ENCODE measurements at places on chromosomes 6 and 20.

DNA sequence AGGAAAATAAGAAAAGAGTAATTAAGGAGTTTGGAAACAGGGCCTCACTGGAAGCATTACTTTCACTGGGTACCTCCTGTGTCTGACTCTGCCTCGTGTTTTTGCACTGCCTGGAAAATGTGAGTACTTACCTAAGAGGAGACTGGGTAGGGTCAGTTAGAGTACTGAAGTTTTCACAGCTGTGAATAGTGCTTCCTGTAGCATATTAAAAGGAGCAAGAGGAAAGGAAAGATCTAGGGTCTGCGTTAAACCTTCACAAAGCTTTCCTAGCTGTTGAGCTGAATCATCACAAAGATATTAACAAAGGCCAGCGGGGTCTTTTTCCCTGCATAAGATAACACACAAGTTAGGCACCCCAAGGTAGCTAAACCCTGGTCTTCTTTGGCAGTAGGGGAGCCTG lies 82.3 kb downstream of the MLIP start:
- DNase-seq, result no peak

DNA sequence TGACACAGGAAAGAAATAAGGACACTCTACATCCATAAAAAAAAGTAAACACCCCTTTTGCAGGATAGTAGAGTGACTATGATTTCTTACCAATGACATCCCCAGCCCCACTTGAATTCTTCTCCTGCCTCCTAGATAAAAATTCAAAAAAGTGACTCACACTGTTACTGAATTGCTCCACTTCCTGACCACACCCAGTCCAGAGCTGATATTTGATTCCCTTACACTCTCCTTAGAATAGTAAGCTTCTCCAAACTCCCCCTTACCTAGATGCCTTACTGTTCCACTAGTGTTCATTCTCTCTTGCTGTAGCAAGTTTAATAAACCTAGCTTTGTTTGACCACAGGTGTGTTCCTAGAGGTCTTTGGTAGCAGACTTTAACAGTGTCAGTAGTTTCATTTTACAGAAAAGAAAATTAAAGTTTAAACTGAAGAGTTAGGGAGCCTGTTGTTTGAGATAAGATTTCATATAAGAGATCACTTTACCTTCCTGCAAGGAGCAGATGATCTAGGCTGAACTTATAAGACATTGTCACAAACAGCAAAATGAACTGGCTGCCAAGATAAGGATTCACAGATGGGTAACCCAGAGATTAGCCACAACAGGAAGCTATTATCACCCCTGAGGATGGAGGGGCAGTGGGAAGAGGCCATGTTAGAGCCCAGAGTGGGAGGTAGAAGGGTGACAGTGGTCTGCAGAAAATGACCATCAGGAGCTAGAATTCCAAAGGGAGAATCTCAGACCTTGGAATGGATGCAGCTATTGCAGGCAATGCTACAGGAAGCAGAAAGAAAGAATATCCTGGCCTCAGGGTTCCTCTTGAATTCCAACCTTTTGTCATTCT lies 28.4 kb upstream of the BTN3A2 start:
- DNase-seq, result no peak

DNA sequence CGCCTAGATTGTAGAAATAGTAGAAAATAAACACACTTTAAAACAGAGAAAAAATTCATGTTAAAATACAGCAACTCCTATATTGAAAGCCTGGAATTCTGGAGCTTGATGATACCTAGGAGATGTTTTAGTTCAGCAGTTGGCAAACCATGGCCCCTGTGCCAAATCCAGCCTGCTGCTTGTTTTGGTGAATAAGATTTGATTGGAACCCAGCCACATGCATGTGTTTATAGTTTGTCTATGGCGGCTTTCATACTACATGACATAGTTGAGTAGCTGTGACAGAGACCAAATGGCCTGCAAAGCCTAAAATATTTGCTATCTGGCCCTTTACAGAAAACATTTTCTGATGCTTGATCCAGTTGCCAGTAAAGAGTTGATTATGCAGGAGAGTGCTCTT lies 57.2 kb downstream of the PAX1 start:
- no peak for DNase-seq

DNA sequence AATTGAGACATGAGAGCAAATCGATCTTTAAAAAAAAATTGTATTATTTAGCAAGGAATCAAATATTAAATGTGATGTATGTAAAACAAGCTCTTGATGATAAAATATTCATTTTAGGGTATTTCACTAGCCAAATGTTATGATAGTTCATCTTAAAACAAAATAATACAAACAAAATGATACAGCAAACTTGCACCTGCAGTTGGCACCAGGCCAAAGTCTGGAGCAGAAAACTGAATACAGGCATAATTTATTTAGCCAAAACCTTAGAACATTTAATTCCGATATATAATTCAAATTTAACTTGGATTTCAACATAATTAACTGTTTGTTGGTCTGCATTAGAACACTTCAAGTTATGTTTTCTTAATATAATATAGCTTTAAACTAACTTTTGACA lies 60.9 kb downstream of the EPHA7 start:
- DNase-seq, result no peak

GRCh38 chr6:2945153-2945452 lies 26.3 kb downstream of the SERPINB6 start:
- DNase-seq, result no peak

GRCh38 chr6:21764989-21765388 lies 171.4 kb downstream of the SOX4 start:
- no peak for DNase-seq

DNA sequence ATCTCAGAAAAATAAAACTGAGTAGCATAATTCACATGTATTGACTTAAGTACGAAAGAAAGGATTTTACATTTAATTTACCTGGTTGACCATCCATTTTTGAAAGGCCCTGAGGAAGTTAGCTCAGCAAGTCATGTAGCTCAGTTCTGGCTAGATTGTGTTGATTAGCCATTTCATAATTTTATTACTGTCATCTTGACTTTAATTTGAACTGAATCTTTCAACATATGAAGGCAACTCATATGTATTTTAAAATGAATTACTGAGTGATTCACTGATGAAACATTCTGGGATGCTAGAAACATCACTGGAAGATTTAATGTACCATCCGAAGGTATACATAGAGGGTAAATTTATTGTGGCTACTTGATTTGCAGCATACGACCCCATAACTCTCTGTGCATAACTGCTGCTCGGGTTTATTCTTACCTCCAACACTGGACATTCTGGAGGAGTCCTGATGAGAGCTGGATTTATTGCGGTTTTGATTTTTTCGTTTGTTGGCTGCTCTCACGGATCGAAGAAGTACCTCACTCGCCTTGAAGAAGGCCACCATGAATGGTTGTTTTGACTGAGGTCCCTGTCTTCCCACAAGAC lies 101.7 kb downstream of the BMP5 start:
- DNase-seq, result no peak

DNA sequence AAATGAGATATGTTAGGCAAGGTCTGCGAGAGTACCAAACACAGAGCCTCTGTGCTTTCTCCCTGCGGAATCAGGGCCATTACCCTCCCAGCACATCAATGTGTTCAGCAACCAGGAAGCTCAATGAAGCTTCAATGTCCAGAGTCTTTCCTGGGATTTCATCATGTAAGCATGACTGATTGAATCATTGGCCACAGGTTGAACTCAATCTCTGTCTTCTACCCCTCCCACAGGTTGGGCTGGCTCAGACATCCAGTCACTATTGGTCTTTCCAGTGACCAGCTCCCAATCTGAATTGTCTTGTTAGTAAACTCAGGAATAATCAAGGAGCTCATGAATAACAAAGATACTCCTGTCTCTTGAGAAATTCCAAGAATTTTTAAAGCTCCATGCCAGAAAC lies 2.7 kb upstream of the DTD1 start:
- DNase-seq, result no peak

DNA sequence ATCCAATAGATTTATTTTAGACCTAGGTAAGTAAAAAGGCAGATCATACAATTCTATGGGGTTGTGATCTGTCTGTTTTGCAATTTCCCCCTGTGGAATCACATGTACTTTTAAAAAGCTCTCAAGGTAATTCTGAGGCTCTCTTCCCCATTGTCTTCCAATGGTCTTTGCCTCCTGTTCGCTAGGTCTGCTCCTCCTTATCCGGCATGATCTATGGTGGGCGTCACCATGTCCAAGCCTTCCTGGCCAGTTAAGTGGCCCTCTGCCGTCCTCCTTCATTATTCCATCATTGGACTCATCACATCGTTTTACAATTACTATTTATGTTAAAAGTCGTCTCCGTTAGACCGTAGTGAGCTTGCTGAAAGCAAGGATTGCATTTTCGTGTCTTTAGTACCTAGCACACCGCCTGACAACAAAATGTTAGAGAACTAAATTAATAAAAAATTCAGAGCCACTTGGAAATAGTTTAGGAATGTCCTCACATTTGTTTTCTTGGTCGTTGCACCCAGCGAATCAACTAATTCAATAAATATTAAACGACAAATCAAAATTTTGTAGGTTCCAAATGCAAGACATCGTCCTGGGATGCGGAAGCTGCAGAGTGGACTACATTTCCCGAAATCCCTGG lies 2.2 kb upstream of the STXBP5 start:
- no peak for DNase-seq

DNA sequence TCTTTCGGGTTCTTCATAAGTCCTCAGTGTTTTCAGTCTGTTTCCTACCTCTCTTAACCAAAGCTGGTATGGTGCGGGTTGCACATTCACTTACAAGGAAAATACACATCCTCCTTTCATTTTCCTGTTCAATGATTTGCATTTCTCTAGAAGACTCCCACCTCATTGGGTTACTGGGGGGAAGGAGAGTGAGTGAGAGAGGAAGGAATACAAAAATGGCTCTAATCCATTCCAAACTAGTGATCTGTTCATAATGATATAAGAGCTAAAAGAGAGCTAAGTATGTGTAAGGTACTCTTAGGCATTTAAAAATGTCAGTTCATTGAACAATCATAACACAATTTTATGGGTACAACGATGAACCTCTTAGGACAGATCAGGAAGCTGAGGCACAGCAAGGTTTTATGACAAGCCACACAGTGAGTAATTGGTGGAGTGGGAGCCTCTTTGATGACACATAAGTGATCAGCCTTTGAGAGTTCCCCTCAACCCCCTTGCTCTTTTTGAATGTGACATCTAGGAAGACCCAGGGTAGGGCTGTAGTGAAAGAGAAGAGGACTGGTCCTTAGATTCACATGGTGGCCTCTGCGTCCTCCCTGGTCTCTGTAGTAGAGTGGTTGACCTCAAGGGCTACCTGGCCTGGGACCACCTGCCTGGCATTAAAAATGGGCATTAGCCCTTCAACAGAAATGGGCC lies 328.4 kb upstream of the SOX4 start:
- DNase-seq, result peak; percentile 43

DNA sequence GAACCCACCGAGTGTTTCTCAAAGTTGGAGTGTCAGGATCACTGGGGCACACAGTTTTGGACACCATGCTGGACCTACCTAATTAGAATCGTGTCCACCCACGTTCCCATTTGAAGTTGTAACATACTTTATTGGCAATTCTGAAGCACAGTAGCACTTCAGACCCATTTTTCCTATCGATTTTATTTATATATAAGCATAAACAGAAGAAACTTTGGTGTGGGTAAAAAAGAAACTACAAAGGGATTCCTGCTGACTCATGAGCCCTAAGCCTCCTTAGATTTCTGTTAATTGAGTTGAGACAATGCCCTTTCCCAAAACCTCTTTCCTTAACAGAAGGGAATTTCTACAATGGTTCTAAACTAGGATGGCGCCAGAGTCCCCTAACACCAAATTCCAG lies 398.0 kb downstream of the CDKAL1 start:
- no peak for DNase-seq

DNA sequence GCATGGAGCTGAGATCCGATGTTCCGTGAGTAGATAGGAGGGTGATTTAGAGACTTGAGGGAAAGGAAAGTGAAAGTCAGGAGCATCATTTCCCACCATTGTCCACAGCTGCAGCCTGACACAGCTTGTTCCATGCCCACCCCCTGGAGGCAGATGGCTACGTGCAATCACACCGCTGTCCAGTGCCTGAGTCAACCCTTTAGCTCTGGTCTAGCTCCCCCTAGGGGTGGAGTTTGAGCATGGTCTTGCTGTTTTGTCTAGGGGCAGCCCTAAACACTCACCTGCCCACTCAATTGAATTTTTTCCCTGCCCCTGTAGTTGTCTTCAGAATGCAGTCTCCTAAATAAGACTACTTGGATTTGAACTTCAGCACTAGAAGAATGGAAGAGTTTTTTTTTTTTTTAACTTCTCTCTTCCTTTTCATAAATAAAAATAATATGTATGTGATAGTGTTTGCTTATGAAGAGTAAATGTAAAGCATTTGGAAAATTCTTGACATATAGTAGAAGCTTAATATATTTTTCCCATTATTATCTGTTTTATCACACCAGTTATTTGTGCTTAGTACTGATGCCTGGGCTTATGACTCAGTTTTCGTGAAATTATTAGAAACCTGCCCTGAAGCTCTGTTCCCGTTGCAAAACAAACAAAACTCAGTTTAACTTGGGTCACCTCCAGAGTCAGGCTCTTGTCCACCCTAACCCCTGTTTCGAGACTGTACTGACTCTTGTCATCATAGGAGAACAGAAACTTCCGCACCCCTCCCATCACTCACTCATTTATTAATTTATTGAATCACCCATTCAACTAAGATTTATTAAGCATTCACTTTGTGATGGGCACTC lies 814.8 kb downstream of the MAFB start:
- peak; percentile 44 for DNase-seq

DNA sequence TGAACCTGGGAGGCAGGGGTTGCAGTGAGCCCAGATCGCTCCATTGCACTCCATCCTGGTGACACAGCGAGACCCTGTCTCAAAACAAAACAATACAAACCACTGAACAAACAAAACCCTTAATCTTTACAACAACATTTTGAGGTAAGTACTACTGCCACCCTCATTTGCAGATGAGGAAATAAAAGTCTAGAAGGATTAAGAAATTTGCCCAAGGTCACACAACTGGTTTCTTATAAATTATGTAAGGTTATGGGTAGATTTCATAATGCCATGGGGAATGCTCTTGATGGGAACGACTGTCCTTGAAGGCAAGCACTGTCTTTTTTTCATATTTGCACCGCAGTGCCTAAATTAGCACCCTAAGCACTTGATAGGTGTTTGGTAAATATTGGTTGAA lies 13.8 kb upstream of the B4GALT5 start:
- DNase-seq, result no peak

- no peak for DNase-seq
These were observed 229.8 kb downstream of the NKAIN2 start for GRCh38 chr6:124033501-124033900.

DNA sequence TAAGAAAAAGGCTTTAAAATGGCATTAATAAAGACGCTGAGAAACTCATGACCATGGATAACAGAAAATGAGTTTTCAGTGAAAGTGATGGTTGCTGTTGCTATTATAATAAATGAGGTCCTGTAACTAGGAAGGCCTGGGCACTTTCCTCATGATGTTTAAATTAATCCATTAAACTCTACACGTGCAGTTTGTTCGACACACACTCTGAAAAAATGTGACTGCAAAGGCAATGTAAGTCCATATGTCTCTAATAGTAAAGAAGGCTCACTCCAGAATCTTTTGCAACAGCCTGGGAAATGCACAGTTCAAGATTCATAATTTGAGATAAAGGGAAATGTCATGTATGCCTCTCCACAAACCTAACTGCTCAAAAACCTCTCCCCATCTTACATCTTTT lies 153.4 kb downstream of the COL12A1 start:
- DNase-seq, result no peak
